D721Med (cell line): ENCODE measurements at places on chromosomes 3 and 15.
A peak's percentile ranks its signal among the peaks of the same experiment; 100 is the strongest.

GRCh38 chr15:84747416-84748273 lies 747 bp upstream of the ZNF592 start:
- no peak for DNase-seq

- DNase-seq = no peak
Observed at GRCh38 chr3:11832981-11833905, 13.4 kb downstream of the TAMM41 start.

- no peak for DNase-seq
Observed at GRCh38 chr15:63899193-63899592, 65.4 kb upstream of the HERC1 start.

GRCh38 chr15:63915209-63915872 lies 81.6 kb upstream of the HERC1 start:
- DNase-seq = no peak

DNA sequence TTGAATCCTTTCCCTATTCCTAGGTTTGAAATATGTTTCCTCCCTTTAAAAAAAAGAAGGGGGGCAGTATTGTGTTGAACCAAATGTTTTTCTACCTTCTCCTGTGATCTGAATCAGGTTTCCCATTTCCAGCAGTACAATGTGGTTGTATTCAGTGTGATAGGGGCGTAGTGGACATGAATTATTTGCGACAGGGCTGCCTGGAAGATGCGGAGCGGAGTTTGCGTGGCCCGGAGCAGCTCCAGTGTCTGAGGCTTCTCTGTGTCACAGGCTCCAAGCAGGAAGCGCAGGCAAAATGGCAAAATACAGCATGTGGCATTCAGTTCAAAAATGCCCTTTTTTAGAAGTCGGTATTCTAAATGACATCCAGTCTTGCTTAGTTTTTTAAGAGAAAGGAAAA lies 154.4 kb downstream of the PGPEP1L start:
- peak; percentile 46 for DNase-seq

- DNase-seq = no peak
Observed at GRCh38 chr3:6806991-6807390, 53.9 kb upstream of the GRM7 start.

GRCh38 chr15:40302288-40302886 lies 5.3 kb downstream of the PLCB2 start:
- DNase-seq = no peak

- DNase-seq = peak; percentile 100
Observed at GRCh38 chr3:51941798-51942602, at the start of the genes PARP3 and RRP9. Gene PARP3, plus strand, starts transcription at chr3:51942363. Its CDS starts 993 bp downstream, at chr3:51943356. Gene RRP9, minus strand, starts transcription at chr3:51941904. Its CDS starts 37 bp downstream, at chr3:51941867.

- no peak for DNase-seq
Observed at GRCh38 chr3:156985711-156986110, 159.6 kb downstream of the LEKR1 start.

- DNase-seq = no peak
Observed at GRCh38 chr3:117356091-117356705, 646.6 kb downstream of the TUSC7 start.

GRCh38 chr3:152060701-152061100 lies 187.3 kb downstream of the SUCNR1 start:
- no peak for DNase-seq

GRCh38 chr15:75058127-75058905 lies 34.9 kb downstream of the PPCDC start:
- DNase-seq = no peak

DNA sequence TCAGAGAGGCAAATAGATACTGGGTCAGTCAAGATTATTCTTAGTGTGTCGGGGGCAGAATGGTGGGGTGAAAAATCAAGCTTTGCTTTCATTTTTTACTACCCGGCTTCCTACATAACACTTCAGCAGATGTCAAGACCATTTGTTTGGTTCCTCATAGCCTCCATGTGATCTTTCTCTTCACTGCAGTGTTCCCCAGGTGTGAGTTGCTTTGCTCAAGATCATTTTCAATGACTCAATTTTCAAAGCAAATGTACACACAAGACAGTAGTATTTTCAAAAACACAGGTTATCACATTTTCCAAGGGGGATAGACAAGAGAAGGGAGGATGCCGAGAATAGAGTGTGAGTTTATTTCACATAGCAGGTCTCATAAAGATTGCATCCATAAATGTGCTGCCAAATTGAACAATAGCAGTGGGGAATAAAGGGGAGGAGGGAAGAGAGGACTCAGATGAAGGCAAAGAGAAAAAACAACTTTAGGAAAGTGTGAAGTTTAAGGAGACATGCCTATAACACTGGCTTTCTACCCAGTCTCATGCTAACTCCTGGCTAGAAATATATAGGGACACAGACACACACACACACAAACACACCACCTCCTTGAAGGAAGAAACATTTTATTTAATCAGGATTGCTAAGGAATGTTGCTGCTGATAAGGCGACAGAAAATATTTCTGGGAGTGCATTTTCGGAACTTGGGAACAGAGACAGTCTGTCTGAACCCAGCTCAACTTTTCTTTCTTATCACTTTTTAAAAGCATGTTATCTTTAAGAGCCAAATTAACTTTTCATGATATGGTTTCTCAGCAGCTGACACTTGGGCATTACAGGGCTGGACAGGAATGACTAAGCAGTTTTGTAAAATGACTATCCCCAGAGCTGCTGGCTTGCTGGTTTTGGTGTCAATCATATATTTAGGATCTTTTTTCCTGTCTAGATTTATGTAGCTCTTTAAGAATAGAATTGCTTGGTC lies 402.4 kb downstream of the RBMS3 start:
- DNase-seq = no peak

- no peak for DNase-seq
Observed at GRCh38 chr3:129016720-129017483, 15.8 kb downstream of the EFCC1 start.

DNA sequence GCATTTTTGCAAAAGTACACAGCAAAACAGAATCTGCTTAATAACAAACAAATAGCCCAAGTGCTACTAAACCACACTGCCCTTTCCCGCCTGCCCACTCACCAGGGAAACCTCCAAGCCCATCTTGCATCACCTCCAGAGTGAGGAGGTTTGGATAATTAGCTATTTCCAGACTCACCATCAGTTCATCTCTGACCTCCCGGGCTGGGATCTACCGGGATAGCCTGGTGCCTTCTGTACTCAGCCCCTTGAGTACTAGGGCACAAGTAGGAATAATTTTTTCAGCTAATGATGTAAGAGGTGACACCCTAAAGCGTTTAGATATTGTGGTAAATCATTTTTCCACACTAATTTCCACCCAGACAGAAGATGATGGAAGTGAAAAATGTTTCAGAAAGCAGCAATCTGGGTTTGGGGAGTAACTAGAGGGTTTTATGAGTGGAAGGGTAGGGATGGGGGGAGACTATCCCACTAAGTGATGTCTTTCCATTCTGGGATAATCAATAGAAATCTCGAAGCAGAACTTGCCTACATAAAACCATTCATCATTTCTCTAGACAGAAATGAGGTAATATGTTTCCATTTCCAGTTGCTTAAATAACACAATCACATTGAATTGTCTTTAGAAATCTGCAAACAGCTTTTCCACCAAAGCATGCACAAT lies 40.9 kb downstream of the TAFA4 start:
- DNase-seq = no peak

- no peak for DNase-seq
Observed at GRCh38 chr15:85625166-85625830, 169.4 kb downstream of the KLHL25 start.
